Pulmonary artery endothelial cell (primary cell): ENCODE measurements at places on chromosomes 2 and 18. TPM values are rescaled to one million over a fixed set of nuclear protein-coding genes. Genes with fewer than 3 reads are reported as not detected.

DNA sequence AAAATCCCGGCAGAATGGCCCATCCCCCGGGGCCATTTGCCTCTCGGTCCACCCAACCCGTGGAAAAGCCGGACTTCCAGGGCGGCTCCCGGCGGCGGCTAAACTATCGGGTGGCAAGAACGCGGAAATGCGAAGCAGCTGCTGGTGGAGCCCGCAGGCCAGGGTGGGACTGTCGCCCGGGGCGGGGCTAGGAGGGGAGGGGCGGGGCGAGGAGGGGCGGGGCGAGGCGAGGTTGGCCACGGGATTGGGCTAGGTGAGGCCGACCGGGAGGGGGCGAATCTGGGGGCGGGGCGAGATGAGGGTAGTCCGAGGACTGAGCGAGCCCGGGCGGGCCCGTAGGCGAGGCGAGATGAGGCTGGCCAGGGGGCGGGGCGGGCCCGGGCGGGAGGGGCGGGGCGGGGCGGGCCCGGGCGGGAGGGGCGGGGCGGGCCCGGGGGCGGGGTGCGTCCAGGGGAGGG lies 315 bp upstream of the SLC66A3 start:
- peak; percentile 77 for DNase-seq

DNA sequence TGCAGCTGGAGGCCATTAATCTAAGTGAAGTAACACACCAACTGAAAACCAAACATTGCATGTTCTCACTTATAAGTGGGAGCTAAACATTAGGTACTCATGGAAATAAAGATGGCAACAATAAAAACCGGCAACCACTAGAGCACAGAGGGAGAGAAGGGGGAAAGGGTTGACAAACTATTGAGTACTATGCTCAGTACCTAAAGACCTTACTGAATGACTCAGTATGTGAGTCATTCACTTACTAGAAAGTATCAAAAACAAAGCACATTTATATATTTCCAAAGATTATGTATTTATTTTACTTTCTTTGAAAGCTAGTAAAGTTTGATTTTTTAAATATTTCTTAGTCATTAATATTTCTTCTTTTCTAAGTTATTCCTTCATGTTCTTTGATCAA lies 48.9 kb downstream of the ZNF385B start:
- DNase-seq: no peak

DNA sequence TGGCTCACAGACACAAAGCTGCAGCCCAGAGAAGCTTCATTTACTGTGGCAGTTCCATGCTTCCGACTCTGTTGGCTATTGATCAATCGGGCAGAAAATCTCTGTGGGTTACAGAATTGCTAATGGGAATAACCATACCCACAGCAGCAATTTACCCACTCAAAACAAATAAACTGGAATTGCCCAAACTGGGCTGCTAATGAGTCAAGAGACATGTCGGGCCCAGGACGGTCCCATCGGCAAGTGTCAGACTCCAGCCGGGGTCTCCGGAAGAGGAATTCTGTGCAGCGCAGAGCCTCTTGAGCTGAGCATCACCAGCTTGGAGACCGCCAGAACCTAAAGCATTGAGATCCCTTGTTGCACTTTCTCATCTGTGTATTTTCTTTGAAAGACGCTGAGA lies 67.8 kb downstream of the TMEM18 start:
- no peak for DNase-seq

- DNase-seq: no peak
These were observed 50.6 kb downstream of the SH3BP4 start for GRCh38 chr2:235002198-235003095.

DNA sequence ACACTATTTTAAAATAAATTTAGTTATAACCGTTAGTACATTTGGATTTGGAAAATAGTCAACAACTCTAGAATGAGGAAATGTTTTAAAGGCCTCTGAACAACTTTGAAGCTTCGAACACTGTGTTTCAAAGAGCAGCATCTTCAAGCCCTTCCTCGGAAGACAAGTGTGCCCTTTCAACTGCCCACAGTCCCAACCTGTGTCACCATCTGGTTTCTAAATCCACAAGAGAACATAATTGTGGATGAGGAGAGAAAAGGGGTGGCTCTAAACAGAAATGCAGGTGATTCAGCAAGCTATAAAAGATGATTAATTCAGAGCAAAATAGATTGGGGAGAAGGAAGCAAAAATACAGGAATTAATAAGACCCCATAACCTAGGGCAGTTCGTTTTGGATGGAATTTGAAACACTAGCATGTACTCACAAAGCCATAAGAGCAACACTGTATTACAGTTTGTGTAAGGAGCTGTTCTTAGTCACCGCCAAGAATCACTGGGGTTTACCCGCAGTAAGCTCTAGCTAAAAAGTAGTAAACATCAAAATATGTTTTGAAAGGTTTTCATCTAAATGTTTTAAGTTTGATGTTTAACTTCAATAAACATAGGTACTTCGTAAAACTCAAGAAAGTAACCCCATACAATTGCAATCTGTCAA lies 160.7 kb downstream of the EIPR1 start:
- no peak for DNase-seq

DNA sequence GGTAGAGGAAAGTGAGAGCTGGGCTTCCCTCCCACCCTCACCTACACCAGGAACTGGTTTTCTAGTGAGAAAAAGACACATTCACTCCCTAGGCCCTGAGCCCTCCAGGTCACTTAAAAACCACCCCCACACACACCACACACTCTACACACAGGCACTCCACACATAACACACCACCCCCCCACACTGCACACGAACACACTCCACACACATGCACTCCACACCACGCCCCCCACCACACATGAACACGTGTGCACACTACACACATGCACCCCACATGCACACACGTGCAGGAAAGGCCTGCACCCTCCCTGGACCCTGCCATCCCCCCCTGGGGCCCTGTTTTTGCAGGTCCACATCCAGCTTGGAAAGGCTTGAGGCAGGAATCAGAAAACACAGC lies 67.6 kb downstream of the RALBP1 start:
- DNase-seq: no peak

The ACADL gene
- total RNA-seq: not detected in 2 replicates

The PRKAG3 gene
- not detected in 2 replicates for total RNA-seq

The FLACC1 gene
- 0.33 and 0.56 TPM in 2 replicates for total RNA-seq

The IL36G gene
- total RNA-seq: not detected in 2 replicates

The FKBP1B gene
- 21.8 and 22.8 TPM in 2 replicates for total RNA-seq
